ENCODE measurements at places on chromosomes 1 and 21. TPM values are rescaled to one million over a fixed set of nuclear protein-coding genes. Genes with fewer than 3 reads are reported as not detected.

- no peak for DNase-seq
These were observed 27.6 kb downstream of the AGO4 start for GRCh38 chr1:35835398-35835797.

SPRR2E gene
- not detected for polyA plus RNA-seq

DNA sequence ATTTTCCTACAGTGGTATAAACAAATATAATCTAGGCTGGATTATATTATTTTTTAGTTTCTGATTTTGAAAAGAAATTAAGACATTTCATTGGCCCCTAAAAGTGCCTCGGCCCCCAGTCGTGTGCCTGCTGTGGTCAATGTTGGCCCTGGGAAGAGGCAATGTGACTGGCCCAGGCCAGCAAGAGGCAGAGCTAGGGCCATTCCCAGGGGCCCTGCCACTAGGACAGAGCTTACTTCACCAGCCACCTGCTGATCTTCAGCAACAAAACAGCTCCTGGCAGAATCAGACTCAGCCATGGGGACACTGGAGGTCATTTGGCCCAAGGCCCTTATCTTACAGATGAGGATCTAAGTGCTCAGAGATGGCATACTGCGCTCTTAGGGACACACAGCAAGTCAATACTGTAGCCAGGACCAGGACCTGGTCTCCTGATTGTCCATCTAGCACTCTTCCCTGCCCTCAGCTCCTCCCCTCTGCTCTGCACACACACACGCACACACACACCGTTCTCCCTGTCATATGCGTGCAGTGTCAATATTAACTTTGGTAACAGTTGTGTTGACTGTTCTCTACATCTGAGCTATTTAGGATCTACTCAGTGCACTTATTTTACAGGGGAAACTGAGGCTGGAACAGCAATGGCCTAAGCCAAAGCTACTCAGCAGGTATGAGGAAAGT lies 16.6 kb upstream of the KLHDC7A start:
- no peak for DNase-seq

DNA sequence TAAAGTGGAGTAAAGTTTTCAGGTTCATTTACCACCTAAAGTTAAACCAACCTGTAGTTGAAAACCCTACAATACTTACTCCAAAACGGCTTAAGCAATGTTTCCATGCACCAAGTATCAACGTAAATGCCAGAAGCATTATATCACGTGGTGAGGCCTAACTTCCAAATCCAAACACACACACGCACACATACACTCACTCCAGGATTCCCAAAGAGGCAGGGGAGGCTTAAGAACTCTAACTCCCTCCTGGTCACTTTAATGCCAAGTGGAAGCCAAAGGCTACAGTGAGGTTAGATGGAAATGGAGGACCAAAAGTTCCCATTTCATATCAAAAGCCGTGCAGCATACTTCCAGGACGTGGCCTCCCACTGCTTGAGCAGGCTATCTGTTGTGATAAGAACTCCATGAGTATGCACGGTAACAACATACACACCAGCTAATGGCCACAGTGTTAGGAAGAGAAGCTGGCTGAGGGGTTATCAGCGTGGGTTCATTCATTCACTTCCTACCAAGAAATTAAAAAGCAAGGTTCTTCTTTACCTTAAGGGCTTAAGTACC lies 224.1 kb downstream of the SLC45A1 start:
- peak; percentile 27 for DNase-seq

- no peak for DNase-seq
These were observed 98.6 kb upstream of the PPP2R5A start for GRCh38 chr1:212186427-212187207.

- DNase-seq = no peak
These were observed 660 bp downstream of the GCLM start for GRCh38 chr1:93908394-93909145.

DNA sequence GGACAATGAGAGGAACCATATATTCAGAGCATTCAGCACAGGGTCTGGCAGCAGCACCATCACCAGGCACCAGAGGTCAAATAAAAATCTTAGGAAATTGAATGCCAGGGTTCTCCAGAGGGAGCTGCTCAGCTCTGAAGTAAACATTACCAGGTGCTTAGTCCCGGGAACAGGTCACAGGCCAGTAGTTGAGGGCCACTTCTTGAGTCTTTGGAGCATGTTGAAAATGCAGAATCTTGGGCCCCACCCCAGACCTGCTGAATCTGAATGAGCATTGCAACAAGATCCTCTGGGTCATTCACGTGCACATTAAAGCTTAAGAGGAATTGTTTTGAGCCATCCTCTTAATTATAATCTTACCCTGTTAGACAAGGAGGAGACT lies 33.8 kb downstream of the PHC2 start:
- no peak for DNase-seq

EXO1 gene
- 14.6 TPM for polyA plus RNA-seq

GRCh38 chr1:14757286-14757625 lies 158.8 kb downstream of the KAZN start:
- no peak for DNase-seq
